ENCODE measurements at places on chromosomes 7 and 10. TPM values are rescaled to one million over a fixed set of nuclear protein-coding genes. Genes with fewer than 3 reads are reported as not detected.

FAM20C gene
- total RNA-seq, result 27.1 TPM

SDK1 gene
- total RNA-seq, result 0.05 TPM

UCN3 gene
- not detected for total RNA-seq

HOXA11 gene
- 6.8 TPM for total RNA-seq

- no peaks in the 10 kb centered on the region for H3K4me1 ChIP-seq
- H3K4me3 ChIP-seq, result no peak overlapping the region
- DNase-seq, result no peak
- peaks cover 52% of the 10 kb centered on the region for H3K27me3 ChIP-seq
These were observed 147.4 kb downstream of the TEX36 start for GRCh38 chr10:125535559-125535958.

DNA sequence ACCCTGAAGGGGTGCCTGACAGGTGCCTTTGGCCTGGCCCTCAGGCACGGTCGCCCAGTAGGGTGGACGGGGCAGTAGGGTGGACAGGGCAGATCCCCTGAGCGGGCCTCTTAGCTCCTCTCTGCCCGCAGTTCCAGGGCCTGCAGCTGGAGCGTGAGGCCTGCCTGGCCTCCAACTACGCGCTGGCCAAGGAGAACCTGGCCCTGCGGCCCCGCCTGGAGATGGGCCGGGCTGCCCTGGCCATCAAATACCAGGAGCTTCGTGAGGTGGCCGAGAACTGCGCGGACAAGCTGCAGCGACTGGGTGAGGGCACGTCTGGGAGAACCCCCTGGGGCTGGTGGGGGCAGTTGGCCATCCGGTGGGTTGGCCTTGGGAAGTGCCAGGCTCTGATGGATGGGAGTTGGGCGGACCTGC, 1.7 kb downstream of the VPS37D start:
- no peak overlapping the region for H3K4me3 ChIP-seq
- peaks cover 28% of the 10 kb centered on the region for H3K4me1 ChIP-seq
- no peaks in the 10 kb centered on the region for H3K27me3 ChIP-seq
- no peaks in the 10 kb centered on the region for H3K36me3 ChIP-seq
- DNase-seq, result no peak
- no peak overlapping the region for H3K27ac ChIP-seq

GRCh38 chr7:11345621-11346020, 371.9 kb downstream of the PHF14 start:
- H3K4me3 ChIP-seq, result no peak overlapping the region
- no peaks in the 10 kb centered on the region for H3K36me3 ChIP-seq
- no peak overlapping the region for H3K27ac ChIP-seq

DNA sequence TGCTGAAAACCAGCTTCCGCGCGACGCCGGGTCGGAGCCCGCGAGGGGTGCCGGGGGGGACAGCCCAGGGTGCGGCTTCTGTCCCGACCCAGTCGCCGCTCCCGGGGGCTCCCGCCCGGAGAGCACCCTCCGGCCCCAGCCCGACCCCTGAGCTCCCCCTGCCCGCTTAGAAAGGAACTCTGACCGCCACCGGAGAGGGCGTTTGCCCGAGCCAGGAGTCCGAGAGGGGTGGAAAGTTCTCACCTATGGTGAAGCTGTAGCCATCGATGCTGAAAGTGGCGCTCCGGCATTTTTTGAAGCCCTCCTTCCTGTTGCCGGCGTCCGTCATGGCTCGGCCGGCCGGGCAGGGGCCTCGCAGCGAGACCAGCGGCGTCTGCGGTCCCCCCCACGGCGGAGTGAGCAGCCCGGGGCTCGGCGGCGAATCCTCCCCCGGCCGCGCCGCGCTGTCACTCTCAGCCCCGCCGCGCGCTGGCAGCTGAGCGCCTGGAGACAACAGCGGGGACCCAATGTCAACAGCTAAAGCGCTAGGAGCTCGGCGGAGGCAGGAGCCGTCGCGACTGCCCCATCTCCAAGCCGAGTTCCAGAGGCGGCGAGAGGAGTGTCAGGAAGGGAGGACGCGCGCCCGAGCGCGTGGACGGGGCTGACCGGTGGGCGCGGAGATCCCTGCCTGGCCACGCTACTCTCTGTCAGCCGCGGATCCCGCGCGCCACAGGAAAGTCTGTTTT, 191.6 kb downstream of the LSM5 start:
- no peak overlapping the region for H3K4me3 ChIP-seq
- no peaks in the 10 kb centered on the region for H3K36me3 ChIP-seq
- DNase-seq, result no peak
- no peaks in the 10 kb centered on the region for H3K4me1 ChIP-seq
- H3K27ac ChIP-seq, result no peak overlapping the region

GRCh38 chr10:2575460-2575859, 491.9 kb upstream of the PFKP start:
- no peak overlapping the region for H3K4me3 ChIP-seq
- H3K27ac ChIP-seq, result no peak overlapping the region
- H3K27me3 ChIP-seq, result no peaks in the 10 kb centered on the region
- DNase-seq, result no peak
- H3K4me1 ChIP-seq, result no peaks in the 10 kb centered on the region
